Psoas muscle (tissue), 8 donors: ENCODE measurements at places on chromosomes 3 and 15. TPM values are rescaled to one million over a fixed set of nuclear protein-coding genes. Genes with fewer than 3 reads are reported as not detected.

DNA sequence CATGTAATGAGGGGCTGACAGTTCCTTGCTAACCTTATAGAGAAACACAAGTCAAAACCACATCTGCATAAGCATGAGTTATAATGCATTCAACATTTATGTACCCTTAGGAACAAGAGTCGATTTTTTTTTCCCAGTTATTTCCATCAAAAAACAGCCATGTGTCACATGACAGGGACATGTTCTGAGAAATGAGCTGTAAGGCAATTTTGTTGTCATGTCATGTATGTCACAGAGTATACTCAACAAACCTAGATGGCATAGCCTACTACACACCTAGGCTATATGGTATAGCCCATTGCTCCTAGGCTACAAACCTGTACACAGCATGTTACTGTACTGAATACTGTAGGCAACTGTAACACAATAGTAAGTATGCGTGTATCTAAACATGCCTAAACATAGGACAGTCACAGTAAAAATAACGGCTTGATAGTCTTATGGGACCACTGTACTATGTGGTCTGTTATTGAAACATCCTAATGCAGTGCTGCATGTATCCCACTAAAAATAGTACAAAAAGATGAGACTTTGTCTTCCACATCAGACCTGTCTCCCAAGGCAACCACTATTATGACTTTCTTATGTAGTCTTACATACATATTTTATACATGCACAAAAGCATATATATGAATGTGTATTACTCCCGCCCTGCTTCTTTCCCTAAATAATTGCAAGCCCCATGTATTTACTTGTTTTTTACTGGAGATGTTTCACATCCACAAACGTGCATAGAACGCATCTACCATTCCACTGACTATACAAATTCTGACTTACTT lies 34.9 kb downstream of the LINS1 start:
- no peak for DNase-seq

GRCh38 chr3:196962930-196963630 lies 5.6 kb downstream of the PIGZ start:
- no peak for DNase-seq

- DNase-seq: no peak
These were observed 2.7 kb downstream of the RAB8B start for GRCh38 chr15:63191895-63192618.

GRCh38 chr3:127718245-127718915 lies 45.6 kb downstream of the ABTB1 start:
- DNase-seq: no peak

Gene MITF
- 11.8 TPM for polyA plus RNA-seq
